ENCODE measurements at places on chromosomes 7 and 10. TPM values are rescaled to one million over a fixed set of nuclear protein-coding genes. Genes with fewer than 3 reads are reported as not detected.
A peak's percentile ranks its signal among the peaks of the same experiment; 100 is the strongest.

DNA sequence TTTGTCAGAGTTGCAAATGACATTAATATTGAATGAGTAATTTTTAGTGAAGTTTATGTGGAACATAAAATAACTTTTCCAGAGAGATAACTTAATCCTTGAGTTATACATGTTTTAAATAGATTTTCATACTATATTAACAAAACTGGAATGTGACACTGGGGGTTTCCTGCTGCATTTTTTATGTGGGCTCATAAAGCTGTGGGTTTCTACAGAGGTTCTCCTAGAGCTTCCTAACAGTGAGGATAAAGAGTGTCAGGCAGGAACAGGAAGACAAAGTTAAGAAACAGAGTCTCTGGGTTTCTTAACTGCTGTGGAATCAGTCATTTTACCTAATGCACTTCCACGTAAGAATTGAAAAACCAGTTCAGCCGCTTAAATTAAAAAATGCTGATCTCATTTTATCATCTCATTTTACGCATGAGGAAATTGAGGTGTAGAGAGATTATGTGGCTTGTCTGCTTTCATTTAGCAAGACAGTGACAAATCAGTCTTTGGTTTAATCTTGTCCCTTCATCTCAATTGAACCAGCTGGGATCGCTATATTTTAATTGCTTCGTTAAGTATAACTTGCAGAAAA is 5.0 kb downstream of the CD36 start:
- no peaks in the 10 kb centered on the region for H3K36me3 ChIP-seq
- H3K27me3 ChIP-seq = no peaks in the 10 kb centered on the region
- no peak overlapping the region for H3K4me3 ChIP-seq
- no peak overlapping the region for H3K27ac ChIP-seq
- H3K4me1 ChIP-seq = peaks cover 10% of the 10 kb centered on the region

GRCh38 chr10:74075906-74076305 is 74.7 kb downstream of the AP3M1 start:
- peaks cover 30% of the 10 kb centered on the region for H3K36me3 ChIP-seq
- H3K27me3 ChIP-seq = no peaks in the 10 kb centered on the region
- no peak for DNase-seq
- peaks cover 68% of the 10 kb centered on the region for H3K4me1 ChIP-seq
- H3K4me3 ChIP-seq = no peak overlapping the region
- H3K27ac ChIP-seq = peak overlapping the region; percentile 79

GRCh38 chr7:16822029-16822428 is 17.2 kb upstream of the AGR2 start:
- no peaks in the 10 kb centered on the region for H3K27me3 ChIP-seq
- no peak overlapping the region for H3K27ac ChIP-seq
- DNase-seq = no peak
- H3K36me3 ChIP-seq = no peaks in the 10 kb centered on the region
- H3K4me3 ChIP-seq = no peak overlapping the region

GRCh38 chr10:50373821-50374501 is 122.6 kb upstream of the ASAH2 start:
- no peak overlapping the region for H3K27ac ChIP-seq
- H3K4me3 ChIP-seq = no peak overlapping the region
- no peaks in the 10 kb centered on the region for H3K27me3 ChIP-seq

DNA sequence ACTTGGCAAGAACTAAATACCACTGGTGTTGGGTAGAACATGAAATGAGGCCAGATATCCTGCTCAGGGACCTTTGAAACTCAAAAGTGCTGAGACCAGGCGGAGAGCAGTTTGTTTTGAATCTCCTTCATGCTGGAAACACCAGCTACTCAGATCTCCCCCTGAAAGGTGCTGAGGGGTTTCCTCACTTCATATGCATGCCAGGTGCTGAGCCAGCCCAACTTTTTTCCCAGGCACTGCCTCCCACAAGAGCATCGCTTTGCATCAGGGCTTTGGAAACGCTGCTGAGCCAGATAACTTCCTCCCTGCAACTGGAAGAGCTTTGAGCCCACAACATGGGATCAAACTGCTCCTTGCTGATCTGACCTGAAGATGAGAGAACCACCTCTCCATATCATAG is 13.7 kb downstream of the NPTX2 start:
- DNase-seq = peak; percentile 51
- no peak overlapping the region for H3K27ac ChIP-seq
- no peaks in the 10 kb centered on the region for H3K4me1 ChIP-seq
- no peaks in the 10 kb centered on the region for H3K27me3 ChIP-seq

GRCh38 chr7:7569615-7570014 is 2.9 kb downstream of the MIOS start:
- H3K27me3 ChIP-seq = no peaks in the 10 kb centered on the region
- no peak for DNase-seq
- H3K4me3 ChIP-seq = no peak overlapping the region
- peaks cover 28% of the 10 kb centered on the region for H3K36me3 ChIP-seq

GRCh38 chr7:15043931-15044330 is 141.4 kb upstream of the DGKB start:
- H3K4me1 ChIP-seq = peaks cover 33% of the 10 kb centered on the region
- no peak overlapping the region for H3K27ac ChIP-seq
- no peak overlapping the region for H3K4me3 ChIP-seq
- DNase-seq = no peak

- no peaks in the 10 kb centered on the region for H3K36me3 ChIP-seq
- H3K4me1 ChIP-seq = peaks cover 9% of the 10 kb centered on the region
- H3K27me3 ChIP-seq = no peaks in the 10 kb centered on the region
- no peak overlapping the region for H3K27ac ChIP-seq
Observed at GRCh38 chr7:46360296-46360695, 439.2 kb upstream of the IGFBP3 start.

DNA sequence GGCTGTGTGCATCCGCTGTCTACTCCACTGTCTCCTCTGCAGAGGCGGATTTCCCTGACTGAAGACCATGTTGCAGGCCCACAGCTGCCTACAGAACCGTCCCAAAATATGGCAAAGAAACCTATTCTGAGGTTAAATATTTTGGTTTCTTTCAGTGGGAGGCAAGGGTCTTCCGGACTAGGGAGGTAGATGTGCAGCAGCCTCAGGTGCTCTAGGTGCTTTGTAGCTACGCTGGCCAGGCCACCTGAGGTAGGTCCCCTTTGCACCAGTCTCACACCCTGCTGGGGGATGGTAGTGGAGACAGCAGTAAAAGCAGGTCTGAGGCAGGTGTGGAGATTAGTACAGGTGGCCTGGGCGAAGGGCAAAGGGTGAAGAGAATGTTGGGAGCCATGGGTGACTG is 8.2 kb upstream of the PILRB start:
- H3K36me3 ChIP-seq = peaks cover 36% of the 10 kb centered on the region
- peaks cover 3% of the 10 kb centered on the region for H3K4me1 ChIP-seq
- DNase-seq = no peak
- H3K4me3 ChIP-seq = no peak overlapping the region

DNA sequence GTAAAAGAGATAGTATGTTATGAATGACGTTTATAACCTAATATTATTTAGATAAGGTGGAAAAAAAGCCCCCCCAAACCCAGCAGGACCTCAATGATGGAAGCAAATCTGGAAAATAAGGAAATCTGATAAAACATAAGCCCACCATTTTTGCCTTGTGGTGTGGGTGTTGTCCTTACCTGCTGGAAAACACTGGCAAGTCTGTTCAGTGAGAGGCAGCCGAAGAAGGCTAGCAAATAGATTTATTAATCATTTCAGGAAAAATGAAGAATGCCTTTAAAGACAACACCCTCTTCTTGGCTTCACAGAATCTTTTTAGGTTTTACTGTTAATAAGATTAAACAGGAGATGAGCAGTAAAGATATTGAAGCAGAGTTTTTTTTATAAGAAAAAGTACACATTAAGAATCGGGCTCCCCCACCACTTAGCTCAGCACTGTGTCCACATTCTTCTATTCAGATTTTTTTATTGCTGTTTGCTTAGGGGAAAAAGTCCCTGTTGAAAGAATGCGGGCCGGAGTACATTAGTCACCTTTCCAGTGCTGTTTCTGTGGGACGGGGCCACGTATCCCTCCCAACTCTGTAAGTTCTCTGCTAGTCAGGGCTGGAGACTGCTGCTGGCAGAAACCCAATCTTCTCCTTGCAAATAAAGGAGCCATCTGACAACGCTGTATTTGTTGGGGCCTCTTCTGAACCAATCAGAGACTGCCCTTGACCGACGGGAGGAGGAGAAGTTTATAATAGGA is 104.1 kb downstream of the EVX1 start:
- H3K4me3 ChIP-seq = no peak overlapping the region
- no peaks in the 10 kb centered on the region for H3K36me3 ChIP-seq
- no peaks in the 10 kb centered on the region for H3K4me1 ChIP-seq
- DNase-seq = no peak
- no peak overlapping the region for H3K27ac ChIP-seq

- H3K36me3 ChIP-seq = no peaks in the 10 kb centered on the region
- H3K27ac ChIP-seq = no peak overlapping the region
- H3K4me1 ChIP-seq = peaks cover 9% of the 10 kb centered on the region
- no peaks in the 10 kb centered on the region for H3K27me3 ChIP-seq
- no peak for DNase-seq
Observed at GRCh38 chr10:11539191-11539868, 72.1 kb downstream of the USP6NL start.

DNA sequence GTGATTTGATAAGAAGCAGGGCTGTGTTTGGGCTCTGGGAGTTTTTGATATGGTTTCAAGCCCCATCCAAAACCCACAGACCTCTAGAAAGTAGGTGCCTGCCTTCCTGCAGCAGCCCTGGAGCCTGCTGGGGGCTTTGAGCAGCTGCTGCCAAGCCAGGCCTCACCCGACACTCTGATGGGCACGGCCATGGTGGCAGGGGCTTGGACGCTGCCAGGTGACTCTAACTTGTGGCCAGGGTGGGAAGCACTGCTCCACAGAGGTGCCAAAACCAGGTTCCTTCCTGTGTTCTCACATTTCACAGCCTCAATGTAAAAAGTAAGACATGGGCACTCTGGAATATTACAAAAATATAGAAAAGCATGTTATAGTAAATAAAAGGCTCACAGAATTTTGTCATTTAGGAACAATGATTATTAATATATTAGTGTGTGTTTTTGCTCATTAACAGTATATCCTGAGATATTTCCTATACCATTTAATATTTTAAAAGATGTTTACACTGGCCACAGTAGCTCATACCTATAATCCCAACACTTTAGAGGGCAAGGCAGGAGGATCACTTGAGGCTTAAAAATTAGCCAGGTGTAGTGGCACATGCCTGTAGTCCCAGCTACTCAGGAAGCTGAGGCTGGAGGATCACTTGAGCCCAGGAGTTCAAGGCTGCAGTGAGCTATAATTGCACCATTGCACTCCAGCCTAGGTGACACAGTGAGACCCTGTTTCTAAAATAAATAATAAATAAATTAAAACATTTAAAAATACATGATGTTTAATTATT is 95.1 kb downstream of the EGFR start:
- no peak for DNase-seq
- no peaks in the 10 kb centered on the region for H3K27me3 ChIP-seq
- H3K4me1 ChIP-seq = peaks cover 25% of the 10 kb centered on the region
- H3K27ac ChIP-seq = no peak overlapping the region

Gene AHR
- 270 TPM for total RNA-seq

Gene LAMB1
- total RNA-seq = 1,014 TPM

Gene NPFFR1
- not detected for total RNA-seq

Gene SAP25
- 1.5 TPM for total RNA-seq

Gene SPAM1
- total RNA-seq = not detected

Gene FRMD4A
- 236 TPM for total RNA-seq

Gene FASTK
- total RNA-seq = 104 TPM
